RPMI8226 (cell line): ENCODE measurements at places on chromosomes 5 and 9.

GRCh38 chr5:124677374-124678351, 68.8 kb downstream of the ZNF608 start:
- no peak for DNase-seq

GRCh38 chr9:119556129-119556875, 187.1 kb upstream of the BRINP1 start:
- peak; percentile 65 for DNase-seq

GRCh38 chr9:74973714-74974113, 21.0 kb upstream of the C9orf40 start:
- DNase-seq = no peak

DNA sequence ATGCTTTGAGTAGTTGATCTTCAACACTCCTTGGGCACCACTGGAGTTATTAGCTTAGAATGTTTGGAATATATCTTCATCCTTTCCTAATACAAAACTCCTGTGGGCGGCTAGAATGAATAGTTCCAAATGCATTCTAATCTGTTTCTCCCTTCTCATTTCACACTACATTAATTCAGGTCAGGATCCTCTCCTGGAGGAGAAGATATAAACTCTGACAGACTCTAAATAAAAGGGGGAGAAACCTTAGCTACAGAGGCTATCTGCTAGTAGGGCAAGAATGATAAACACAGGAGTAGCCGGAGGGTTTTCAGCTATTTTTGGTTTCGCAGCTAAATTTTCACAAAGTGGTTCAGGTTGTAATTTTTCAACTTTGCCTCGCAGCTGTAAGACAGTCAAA, 45.2 kb upstream of the FAM240B start:
- DNase-seq = no peak

DNA sequence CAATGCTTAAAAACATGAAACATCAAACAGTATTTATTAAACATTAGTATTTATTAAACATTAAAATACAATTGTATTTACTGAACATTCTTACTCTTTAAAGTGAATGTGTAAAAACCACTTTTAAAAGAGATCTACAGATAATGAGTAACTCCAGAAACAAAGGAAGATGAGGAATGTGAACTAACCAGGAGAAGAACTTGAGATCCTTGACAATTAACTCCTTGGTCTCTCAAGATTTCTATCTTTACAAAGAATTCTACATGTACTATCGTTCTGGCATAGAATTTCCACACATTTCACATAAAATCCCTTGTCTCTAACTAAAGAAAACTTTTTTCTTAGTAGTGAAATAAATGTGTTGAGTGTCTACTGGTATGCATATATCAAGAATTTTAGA, 28.7 kb upstream of the IFNE start:
- no peak for DNase-seq

- DNase-seq = no peak
These were observed 443.5 kb upstream of the CDH6 start for GRCh38 chr5:30749971-30750370.

DNA sequence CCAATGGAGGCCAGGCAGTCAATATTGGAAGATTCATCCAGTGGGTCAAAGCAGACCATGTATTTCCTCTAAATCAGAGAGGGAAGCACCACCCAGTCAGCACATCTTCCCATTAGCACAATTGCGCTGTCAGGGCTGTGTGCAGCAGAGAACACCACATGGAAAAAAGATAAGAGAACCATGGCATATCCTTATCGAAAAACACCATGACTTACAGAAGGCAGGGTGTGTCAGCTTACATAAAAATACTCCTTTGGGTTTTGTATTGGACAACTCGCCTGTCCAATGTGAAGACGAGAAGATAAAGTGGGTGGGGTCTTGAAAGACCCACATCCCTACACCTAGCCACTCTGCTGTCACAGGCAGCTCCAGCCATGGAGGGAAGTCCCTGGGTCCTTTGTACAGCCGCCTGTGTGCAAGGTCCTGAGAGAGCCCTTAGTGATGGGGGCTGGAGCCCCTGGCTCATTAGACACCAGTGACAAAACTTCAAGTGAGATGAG, 71.9 kb upstream of the SPATA31E1 start:
- no peak for DNase-seq

DNA sequence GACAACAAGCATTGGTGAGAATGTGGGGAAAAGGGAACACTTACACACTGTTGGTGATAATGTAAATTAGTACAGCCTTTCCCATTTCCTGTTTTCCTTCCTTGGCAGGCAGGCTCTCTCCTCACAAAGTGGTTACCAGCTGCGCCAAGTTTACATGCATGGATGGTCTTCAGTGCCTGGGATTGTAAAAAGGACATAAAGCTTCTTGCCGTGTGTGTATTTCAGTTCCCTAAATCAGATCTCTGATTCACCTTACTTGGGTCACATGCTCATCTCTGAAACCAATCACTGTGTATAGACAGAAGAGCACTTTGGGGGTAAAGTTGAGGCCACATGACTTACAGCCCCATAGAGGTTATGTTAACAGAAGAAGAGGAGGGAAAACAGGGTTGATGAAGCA, 92.8 kb downstream of the CAVIN4 start:
- DNase-seq = no peak

- DNase-seq = no peak
These were observed 134.5 kb downstream of the TRIO start for GRCh38 chr5:14277385-14278320.

DNA sequence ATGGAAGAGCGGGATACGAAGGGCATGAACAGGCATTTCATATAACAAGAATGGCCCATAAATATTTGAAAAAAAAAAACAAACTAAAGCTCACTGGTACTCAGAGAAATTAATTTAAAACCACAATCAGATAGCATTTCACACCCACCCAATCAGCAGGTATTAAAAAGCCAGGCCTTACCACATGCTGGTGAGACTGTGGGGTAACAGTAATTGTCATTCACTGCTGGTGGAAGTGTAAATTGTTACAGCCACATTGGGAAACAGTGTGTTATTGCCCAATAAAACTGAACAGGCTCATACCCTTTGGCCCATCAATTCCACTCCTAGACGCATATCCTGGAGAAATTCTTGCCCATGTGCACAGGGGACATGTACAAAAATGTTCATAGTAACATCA, 66.0 kb downstream of the PLAC8L1 start:
- no peak for DNase-seq

- no peak for DNase-seq
These were observed 104.3 kb downstream of the SAXO1 start for GRCh38 chr9:18928711-18929110.

DNA sequence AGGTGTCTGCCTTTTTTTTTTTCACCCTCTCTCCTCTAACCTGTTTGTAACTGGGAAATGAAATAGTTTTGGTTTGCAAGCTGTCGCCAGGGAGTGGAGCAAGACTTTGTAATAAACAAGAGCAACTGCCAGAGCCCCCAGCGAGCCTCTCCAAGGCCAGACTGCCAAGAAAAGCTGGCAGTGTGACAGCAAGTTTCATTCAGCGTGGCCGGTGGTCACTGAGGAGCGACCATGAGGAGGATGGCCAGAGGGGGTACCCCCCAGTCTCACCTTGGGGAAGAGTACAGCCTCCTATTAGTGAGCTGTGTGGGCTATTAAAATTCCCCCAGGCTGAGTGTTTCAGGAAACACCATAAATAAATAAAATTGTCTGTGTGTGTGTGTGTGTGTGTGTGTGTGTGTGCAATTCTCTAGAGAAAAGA, 49.9 kb downstream of the ZFAND5 start:
- no peak for DNase-seq

GRCh38 chr9:134707031-134707680, 65.6 kb downstream of the COL5A1 start:
- peak; percentile 94 for DNase-seq

- DNase-seq = peak; percentile 27
These were observed 72.7 kb upstream of the ASS1 start for GRCh38 chr9:130372057-130372456.

DNA sequence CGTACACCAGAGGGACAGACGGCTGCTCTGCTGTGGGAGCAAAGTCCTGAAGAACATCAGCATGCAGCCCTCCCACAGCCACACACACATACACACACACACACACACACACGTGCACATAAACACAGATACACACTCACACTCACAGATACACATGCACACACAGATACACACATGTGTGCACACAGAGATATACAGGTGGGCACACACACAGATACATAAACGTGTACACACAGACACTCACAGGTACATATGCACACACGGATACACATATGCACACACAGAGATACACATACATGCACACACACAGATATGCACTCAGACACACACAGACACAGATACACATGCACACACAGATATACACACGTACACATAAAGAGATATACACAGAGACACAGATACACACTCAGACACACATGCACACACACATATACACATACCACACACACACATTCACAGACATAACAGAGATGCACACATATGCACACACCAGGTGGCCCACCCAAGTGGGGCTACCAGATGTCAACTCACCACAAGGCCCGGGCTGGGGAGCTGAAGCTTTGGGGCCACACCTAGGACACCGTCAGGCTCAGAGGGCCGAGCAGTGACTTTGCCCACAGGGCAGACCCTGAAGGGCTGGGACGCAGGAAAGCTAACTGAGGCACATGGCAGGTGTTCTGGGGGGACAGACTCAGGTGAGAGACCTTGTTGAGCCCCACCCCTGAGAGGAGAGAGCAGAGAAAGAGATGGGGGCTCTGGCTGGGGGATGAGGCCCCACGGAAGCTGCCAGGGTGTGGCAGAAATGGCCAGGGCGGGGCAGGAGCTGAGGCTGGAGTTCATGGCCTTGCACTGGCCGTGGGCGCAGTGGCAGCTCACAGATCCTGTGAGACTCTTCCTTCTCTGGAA, 148.6 kb upstream of the PPP1R26 start:
- DNase-seq = peak; percentile 2

- no peak for DNase-seq
These were observed 153.2 kb downstream of the NTRK2 start for GRCh38 chr9:84822589-84823233.

DNA sequence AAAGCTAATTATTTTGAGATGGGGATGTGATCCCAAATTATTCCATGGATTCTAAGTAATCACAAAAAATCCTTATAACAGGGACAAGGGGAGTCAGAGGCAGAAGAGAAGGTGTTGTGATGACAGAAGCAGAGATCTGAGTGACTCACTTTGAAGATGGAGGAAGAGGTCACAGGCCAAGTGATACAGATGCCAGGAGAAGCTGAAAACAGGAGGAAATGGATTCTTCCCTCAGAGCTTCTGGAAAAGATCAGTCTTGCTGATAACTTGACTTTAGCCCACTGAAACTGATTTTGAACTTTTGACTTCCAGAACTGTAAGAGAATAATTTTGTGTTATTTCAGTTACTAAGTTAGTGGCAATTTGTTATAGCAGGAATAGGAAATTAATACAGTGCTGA, 105.3 kb downstream of the GCNT1 start:
- no peak for DNase-seq

- no peak for DNase-seq
These were observed 162.9 kb downstream of the TTLL11 start for GRCh38 chr9:121929893-121930875.

- DNase-seq = no peak
These were observed 610.5 kb upstream of the ITGA1 start for GRCh38 chr5:52177193-52177592.

DNA sequence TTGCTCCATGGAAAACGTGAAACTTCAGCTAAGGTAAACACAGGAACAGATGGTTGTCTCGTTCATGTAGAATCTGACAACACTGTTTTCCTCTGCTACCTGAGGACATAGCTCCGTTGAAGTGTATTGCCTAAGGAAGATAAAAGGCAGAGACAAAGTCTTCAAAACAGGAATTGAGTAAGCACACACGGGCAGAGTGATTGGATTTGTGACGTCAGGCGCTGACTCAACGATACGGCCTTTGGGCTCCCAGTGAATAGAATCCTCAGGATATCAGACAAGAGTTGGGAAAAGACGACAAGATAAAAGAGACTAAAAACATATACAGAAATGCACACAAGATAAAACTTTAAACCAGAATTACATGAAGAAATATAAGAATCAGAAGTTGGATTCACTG, 787.1 kb upstream of the CTNND2 start:
- no peak for DNase-seq

DNA sequence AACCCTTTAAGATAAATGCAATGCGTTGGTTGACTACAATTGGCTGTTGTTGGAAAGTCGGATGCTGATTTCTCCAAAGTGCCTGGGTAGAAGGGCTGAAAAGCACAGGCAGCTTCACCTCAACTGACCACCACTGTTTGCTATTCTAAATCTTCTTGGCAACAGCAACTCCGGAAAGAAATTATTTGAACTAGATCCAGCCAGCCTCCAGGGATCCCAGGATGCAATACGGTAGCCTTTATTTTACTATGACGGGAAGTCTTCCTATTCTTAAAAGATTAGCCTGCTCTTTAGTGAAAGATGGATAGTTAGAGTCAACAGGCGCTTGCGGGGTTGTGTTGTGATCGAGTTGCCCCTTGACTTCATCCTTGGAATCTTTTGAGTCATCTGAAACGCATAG, 78.6 kb upstream of the KLF9 start:
- no peak for DNase-seq

- no peak for DNase-seq
These were observed 408.1 kb downstream of the FAM170A start for GRCh38 chr5:120037451-120037850.

GRCh38 chr9:99783799-99784198, 37.9 kb upstream of the NR4A3 start:
- no peak for DNase-seq

GRCh38 chr5:181191526-181192336, 13.3 kb downstream of the TRIM7 start:
- peak; percentile 94 for DNase-seq

DNA sequence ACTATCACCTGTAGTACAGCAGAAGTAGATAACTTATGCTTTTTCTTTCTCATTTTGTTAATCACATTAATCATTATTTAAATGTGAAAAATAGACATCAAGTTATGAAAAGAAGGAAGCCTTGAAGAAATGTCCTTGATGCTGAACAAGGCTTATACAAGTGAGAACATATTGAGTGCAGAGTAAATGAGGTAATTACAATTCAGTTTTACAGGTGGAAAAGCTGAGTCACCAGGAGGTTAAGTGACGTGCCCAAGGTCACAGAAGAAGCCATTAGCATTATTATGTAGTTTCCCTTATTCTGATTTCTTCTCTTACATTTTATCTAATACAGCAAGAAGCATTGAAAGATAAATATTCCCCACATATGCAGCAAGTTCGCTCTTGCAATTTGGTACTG, 998.5 kb upstream of the CDH6 start:
- DNase-seq = no peak
